KG1 (cell line): ENCODE measurements at places on chromosomes 4 and X.

GRCh38 chr4:158013858-158014257 is 159.0 kb downstream of the GASK1B start:
- no peak for DNase-seq

- no peak for DNase-seq
These were observed 410.9 kb downstream of the PCDH10 start for GRCh38 chr4:133559987-133560386.

- no peak for DNase-seq
These were observed 2.3 kb upstream of the FOXP3 start for GRCh38 chrX:49266523-49267445.

DNA sequence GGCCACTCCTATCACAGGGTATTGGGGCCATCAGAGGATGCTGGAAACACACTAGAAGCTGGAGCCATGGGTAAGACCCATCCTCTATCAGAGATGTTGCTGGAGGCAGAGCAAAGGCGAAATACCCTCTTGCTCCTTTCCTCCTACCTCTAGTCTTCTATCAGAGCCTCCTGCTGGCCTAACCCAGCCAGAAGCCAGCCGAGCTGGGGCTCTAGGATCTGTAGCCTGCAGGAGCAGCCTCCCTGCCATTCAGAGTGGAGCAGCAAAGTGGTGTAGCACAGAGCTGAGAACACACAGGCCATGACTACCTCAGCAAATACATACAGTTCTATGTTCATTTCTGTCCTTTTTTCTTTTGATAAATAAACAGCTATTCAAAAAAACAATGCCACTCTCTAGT is 35.7 kb downstream of the GATB start:
- no peak for DNase-seq

- DNase-seq: no peak
These were observed 55.0 kb upstream of the PAK3 start for GRCh38 chrX:111041018-111041462.

- DNase-seq: no peak
These were observed 94.4 kb downstream of the PHKA2 start for GRCh38 chrX:18889346-18890048.

- no peak for DNase-seq
These were observed 52.6 kb downstream of the SULT1B1 start for GRCh38 chr4:69707807-69708206.

DNA sequence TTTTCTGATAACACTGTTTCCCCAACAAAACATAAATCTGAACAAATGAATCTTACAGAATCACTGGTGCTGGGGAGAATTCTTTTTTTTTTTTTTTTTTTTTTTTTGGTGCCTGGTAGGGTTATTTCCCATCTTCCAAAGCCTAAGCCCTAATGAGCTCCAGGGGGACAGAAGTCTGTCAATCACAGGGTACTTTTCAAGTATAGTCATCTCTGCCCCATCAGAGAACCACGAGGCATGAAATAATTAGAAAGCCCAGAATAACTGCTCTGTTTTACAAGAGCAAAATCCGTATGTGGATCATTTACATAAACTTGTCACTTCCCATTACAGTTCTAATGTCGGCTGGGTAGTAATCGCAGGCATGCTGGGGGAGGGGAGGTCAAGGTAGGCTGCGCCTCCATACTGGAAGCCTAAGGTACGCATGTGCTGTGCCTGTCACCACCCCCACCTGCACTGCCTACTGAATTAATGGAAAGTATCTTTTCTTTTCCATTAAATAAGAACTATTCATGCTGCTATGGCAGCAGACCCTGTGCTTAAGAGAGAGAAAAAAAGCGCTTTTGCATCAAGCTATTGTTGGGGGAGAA is 164.7 kb upstream of the LEF1 start:
- no peak for DNase-seq

DNA sequence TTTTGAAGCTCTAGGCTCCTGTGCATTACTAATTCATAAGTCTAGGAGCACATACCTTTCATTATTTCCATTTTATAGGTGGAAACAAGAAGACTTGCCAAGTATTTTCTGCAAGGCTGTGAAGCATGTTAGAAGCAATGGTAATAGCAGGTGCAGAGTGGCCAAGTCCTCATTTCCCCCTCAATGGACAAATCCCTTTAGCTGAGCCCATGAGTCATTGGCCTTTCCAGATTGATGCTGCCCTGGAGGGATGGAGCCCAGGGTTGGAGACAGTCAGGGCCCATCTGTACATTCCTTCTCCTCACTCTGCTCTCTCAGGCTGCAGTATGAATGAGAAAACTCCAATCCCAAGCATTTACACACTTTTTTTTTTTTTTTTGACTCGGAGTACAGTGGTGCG is 6.6 kb downstream of the MGST2 start:
- no peak for DNase-seq

DNA sequence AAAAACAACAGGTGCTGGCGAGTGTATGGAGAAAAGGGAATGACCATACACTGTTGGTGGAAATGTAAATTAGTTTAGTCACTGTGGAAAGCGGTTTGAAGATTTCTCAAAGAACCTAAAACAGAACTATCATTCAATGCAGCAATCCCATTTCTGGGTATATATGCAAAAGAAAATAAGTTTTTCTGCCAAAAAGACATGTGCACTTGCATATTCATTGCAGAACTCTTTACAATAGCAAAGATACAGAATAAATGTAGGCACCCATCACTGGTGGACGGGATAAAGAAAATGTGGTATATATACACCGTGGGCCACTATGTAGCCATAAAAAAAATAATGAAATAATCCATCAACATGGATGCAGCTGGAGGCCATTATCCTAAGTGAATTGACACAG is 105.1 kb upstream of the FSTL5 start:
- DNase-seq: no peak

GRCh38 chrX:38692961-38693360 is 108.3 kb upstream of the MID1IP1 start:
- no peak for DNase-seq

GRCh38 chr4:156194896-156195295 is 241.2 kb upstream of the CTSO start:
- no peak for DNase-seq

GRCh38 chr4:139819082-139819481 is 153.5 kb downstream of the MGST2 start:
- no peak for DNase-seq

- DNase-seq: no peak
These were observed 182.7 kb downstream of the KIT start for GRCh38 chr4:54840430-54840829.

DNA sequence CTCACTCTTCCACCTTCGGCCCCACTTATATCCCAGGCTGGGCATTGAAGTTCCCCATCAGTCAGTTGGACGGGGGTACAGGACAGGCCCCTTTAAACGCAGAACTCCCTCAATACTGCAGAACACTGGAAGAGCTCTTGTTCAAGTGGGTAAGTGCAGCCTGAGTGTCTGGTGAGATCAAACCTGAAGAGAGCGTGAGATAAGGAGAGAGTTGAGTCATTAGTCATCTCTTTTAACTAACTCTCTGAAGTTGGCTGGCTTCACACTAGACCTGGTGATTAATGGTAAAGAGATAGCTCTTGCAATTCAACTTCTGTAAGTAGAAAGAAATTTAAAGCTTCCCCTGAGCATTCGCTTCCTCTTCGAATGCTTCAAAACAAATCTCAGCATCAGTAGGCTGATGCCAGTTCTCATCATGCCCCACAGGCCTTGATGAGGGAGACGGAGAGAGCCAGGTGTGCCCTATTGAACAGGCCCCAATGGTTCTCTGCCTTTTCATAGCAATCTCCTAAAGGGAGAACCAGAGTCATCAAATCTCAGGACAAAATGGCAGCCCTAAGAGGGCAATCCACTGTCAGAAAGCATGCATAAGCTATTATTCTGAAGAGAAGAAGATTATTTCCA is 41.0 kb upstream of the JADE1 start:
- DNase-seq: no peak

DNA sequence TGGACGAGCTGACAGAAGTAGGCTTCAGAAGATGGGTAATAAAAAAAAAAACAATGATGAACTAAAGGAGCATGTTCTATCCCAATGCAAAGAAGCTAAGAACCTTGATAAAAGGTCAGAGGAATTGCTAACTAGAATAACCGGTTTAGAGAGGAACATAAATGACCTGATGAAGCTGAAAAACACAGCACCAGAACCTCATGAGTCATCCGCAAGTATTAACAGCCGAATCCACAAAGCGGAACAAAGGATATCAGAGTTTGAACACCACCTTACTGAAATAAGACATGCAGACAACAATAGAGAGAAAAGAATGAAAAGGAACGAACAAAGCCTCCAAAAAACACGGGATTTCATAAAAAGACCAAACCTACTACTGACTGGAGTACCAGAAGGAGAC is 10.5 kb downstream of the NELFA start:
- DNase-seq: no peak

DNA sequence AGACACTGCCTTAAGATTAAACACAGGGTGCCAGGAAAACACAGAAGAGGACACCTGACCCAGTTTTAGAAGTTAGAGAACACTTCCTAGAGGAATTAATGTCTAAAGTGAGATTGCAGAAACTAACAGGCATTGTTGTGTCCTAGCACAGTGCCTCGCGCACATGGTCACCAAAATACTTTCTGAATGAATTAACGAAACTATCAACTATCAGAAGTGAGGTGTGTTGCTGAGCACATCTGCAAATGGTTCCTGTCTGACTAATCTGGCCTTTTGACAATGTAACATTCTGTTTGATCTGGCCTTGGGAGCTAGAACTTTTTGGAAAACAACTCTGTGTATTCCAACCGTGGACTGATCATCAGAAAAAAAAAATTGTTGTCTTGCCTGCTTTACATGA is 556.8 kb upstream of the LCORL start:
- no peak for DNase-seq

- no peak for DNase-seq
These were observed 3.4 kb upstream of the HOPX start for GRCh38 chr4:56684320-56685050.

DNA sequence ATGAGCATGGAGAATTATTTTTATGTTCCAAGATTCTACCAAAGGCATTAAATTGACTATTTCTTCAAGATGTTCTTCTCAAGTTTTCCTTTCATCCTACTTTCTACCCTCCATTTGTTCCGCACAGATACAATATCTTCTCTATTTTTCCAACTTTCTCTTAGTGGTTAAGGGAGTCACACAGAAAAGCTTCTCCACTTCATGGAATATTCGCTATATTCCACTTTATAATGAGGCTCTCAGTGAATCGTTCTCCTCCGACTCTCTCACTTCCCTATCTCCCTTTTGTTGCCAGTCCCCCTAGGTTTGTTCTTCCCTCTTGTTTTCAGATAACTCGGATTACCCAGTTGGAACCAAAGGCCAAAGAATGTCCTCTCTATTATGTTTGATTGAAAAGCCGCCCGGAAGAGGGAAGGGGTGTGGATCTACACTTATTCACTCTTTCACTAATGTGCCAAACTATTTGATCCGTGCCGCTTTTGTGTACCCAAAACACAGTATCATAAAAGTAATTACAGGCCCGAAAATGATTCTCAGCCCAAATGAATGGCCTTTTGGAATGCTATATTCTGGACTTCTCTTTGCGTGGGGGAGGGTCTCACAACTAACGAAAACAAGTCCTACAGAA is 1.2 kb downstream of the SH3D19 start:
- DNase-seq: no peak
